ENCODE measurements at places on chromosomes 6 and 20.

GRCh38 chr20:11389186-11389585, 528.5 kb upstream of the BTBD3 start:
- no peak for DNase-seq

DNA sequence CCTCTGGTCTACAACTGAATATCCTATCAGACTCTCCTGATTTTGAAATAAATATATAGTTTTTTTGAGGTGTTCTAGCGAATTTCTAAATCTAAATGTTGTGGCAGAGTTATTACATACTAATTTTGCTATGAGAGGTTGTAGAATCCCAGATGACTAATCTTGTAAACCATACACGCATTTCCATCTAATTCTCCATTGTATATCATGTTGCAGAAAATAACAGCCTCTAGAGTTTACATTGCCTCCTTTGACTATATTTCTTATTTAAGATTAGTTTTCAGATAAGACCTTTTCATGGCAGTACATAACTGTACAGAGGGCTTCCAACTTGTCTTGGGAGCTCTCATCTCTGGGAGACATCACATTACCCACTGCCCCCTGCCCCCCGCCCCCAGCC, 22.9 kb downstream of the PTPN1 start:
- DNase-seq = no peak

GRCh38 chr6:7176208-7176607, 68.4 kb downstream of the RREB1 start:
- no peak for DNase-seq

DNA sequence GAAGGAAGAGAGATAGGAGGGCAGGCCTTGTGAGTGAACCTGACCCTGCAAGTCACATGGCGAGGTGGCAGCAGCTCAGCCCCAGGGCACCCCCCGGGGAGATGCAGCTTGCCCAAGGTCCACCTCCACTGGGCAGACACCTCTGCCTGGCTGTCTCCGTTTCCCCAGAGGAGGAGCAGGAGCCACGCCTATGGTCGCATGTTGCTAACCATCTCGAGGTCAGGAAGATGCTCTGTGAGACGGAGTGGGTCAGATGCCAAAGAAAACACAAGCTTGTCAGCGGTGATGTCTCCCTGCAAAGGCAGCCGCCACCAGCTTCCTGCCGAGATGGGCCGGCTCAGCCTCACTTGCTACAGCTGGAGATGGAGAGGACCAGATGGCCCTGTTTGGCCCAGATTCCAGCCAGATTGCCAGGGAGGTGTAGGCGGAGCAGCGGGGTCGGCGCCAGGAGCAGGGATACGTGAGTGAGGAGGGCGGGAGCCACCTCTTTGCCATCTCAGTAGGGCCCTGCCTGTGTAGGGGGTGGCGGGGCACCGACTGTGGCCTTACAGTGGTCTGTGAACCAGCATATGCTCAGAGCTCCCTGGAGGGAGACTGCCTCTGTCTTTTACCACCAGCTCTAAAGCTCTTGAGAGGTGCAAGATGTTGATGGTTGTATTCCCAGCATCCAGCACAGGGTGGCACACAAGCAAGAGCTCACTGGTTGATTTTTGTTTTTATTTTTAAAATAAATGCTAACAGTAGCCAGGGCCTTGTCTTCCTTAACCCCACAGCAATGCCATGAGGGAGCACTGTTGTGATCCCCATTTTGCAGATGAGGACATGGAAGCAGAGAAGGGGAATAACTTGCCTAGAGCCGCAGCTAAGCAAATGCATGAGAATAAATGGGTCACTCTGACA, 42.9 kb upstream of the FAM83D start:
- DNase-seq = no peak

GRCh38 chr6:24831771-24832716, 33.3 kb upstream of the ARMH2 start:
- DNase-seq = no peak

Measured in NCI-H2107 (cell line).